Gastroesophageal sphincter (tissue), 4 donors: ENCODE measurements at places on chromosomes 5 and 9. TPM values are rescaled to one million over a fixed set of nuclear protein-coding genes. Genes with fewer than 3 reads are reported as not detected.

GRCh38 chr9:101212661-101213060 is 172.1 kb downstream of the BAAT start:
- ATAC-seq: no peak

LRRC19 gene
- not detected for total RNA-seq

DNA sequence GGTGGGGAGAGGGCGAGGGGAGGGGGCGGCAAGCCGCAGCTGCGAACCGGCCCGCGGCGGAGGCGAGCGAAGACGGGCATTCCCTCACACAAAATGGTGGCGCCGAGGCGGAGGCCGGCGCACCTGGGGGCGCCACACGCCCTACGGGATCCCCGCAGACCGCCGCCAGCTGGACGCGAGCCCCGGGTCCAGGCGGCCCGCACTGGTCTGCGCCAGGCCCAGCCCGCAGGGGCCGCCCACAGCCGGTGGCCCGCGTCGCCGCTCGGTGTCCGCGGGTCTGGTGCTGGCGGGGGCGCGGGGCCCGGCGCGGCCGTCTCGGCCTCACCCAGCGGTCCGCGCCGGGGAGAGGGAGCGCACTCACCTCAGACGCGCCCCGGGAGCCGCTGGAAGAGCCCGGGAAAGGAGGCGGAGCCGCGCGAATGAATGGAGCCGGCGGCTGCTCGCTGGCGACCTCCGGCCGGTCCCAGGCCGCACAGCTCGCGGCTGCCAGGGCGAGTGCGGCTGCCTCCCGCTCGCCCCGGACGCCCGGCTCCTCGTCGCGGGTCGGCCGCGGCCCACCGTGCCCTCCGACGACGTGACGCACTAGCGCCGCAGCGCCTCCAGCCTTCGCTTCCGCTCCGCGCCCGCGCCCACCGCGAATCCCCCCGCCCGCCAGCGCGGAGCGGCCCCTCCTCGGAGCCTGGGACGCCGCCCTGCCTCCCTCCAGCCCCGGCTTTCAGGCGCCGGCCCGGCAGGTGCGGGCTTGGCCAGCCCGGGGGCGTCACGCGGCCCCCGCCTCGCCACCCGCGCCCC is at the start of gene FAM169A:
Gene FAM169A (minus strand): TSS at position 584 of the 792 bp plus-strand sequence. CDS start 24,711 bp downstream, outside the sequence.
- peak; percentile 68 for ATAC-seq

EXOC3 gene
- 92.7 TPM for total RNA-seq

GRCh38 chr5:156322666-156323065 is 4.3 kb upstream of the SGCD start:
- ATAC-seq: no peak

DNA sequence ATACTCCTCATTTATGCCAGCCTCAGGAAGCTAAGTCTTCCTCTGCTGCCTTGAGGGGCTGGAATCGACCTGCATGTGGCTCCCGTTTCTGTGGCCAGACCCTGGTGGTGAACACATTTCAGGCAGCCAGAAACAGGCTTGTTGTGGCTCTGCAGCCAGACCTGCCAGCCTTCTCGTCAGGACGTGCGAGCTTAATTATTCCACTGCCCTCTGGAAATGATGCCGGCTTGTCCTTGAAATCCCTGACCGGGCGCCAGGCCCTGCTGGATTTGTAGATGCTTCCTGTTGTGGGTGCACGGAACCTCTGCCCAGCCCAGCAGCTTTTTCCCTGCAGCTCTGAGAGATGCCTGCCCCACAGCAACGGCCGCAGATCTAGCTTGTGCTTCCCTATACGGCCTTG is 41.6 kb downstream of the PDZD2 start:
- no peak for ATAC-seq

DNAH5 gene
- 1.1 TPM for total RNA-seq

DNAI1 gene
- not detected for total RNA-seq

DNA sequence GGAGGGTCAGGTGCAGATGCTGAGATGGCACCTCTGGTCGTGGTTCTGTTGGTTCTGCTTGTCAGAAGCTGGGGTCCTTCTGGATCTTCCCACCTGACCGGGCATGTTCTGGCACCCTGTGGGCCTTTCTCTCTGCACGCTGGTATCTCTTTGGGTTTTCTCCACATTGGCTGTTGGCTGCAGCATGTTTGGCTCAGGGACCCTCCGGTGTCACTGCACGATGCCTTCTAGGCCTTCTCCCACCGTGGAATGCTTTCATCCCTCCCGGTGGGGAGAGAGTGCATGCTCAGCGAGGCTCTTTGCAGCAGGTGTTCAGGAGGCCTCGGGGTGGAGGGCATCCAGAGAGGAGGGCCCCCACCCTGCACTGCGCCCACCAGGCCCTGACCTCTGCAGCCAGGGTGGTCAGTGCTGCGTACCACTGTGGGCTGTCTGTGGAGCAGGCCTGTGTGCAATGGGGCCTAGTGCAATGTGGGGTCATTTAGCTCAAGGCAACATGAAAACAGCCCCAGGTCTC is 119.4 kb downstream of the WNK2 start:
- ATAC-seq: no peak

- peak; percentile 80 for ATAC-seq
These were observed 8.7 kb downstream of the FAM193B start for GRCh38 chr5:177545487-177546257.
